MV-4-11 (cell line): ENCODE measurements at places on chromosomes 4 and X.
A peak's percentile ranks its signal among the peaks of the same experiment; 100 is the strongest.

DNA sequence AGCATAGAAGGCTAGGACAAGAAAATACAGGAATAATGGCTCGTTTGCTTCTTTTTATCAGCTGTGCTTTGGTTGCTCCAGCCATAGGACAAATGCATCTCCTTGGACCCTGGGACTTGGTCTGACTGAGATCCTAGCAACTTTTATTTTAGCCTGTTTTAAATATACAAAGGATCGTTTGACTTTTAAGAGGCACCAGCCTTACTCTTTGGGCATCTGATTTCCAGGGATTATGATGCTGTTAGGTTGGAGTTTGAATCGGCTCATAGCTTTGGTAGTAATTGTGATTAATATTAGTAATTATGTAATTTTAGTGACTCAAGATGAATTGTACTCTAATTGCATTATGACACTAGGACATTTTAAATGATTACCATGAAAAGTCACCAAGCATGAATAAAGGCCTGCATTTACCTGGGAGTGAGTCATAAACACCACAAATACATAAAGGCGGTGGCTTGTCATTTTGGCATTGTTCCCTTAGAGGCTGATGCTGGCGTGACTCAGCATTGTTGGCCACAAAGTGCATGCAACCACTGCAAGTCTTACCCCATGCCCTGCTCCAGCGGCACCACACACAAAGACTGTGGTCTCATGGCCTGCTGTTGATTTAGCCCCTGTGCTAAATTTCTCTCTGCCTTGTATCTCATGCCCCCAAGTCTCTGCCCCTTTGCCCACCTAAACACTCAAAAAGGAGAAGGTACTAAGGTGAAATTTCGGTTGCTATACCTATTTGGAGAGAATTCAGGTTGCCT, 12.4 kb downstream of the GPAT3 start:
- peak; percentile 96 for DNase-seq

DNA sequence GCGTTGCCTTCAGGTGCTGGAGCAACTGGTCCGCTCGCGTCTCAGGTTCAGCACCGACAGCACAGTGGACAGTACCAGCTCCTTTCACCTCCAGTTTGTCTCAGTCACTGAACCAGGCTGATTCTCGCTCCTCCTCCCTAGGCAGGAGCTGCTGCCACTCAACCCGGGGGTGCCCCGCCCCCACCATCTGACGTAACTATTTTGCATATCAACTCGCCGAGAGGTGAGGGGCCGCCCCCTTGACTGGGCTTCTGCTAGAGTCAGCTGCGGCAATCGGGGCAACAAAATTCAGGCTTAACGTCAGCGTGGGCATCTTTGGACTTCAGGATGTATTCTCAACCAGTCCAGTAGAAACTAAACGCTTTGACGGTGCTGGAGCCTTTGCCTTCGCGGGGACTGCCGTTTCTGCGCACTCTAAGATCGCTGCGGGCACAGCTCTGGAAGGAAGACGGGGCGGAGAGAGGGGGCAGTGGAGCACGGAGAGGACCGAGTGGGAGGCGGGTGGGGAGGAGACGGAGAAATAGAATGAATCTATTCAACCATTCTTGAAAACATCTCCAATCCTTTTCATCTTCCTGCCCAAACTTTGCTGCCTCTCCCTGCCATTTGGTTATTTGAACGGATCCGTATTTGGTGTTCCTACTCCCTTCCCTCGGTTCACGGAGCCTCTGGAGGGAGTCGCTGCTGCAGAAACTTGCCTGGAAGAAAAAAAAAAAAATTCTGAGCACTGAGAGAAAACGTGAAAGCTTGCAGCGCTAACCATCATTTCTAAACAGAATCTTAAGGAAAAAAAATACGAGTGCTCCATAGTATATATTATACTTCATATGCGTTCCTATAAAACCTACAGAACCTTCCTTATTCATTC, at the start of gene FSTL5:
TSS of gene FSTL5 (minus strand) at position 109 of the 868 bp plus-strand sequence. CDS start 52,604 bp downstream, outside the sequence.
- peak; percentile 49 for DNase-seq

GRCh38 chrX:53547668-53548067, 113.5 kb upstream of the HSD17B10 start:
- no peak for DNase-seq

- no peak for DNase-seq
Measured at GRCh38 chrX:23666282-23666681, 1.0 kb upstream of the PRDX4 start.

DNA sequence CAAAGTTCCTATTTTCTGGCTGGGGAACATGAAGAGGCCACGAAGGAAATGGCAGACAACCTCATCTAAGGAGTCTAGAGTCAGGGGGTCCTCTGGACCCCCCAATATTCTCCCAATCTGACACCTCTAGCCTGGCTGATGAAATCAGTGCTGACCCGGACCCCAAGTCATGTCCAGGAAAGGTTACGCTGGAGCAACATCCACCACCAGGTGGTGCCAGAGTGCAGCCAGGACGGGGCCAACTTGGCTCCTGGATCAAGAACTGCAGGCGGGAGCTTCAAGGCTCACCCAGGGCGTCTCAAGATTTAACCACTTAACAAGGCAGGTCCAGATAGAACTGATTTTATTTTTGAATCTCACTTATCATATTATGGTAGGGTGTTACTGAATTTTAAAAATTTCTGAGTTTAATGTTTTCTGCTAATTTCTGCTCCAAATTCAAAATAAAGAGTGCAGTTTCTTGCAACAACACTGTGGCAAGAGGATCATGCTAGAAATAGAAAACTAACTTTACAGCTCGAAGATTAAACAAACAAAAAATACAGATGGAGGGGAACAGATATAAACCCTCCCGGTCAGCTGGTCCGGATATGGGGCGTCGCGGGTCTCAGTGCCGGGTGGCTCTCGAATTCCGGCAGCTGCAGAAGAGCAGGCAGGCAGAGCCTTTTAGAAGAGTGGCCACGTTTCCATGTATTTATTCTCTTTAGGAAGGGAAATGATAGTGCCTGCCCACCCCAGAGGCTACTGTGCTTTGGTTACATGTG, 135.5 kb downstream of the AFAP1 start:
- DNase-seq: peak; percentile 50

DNA sequence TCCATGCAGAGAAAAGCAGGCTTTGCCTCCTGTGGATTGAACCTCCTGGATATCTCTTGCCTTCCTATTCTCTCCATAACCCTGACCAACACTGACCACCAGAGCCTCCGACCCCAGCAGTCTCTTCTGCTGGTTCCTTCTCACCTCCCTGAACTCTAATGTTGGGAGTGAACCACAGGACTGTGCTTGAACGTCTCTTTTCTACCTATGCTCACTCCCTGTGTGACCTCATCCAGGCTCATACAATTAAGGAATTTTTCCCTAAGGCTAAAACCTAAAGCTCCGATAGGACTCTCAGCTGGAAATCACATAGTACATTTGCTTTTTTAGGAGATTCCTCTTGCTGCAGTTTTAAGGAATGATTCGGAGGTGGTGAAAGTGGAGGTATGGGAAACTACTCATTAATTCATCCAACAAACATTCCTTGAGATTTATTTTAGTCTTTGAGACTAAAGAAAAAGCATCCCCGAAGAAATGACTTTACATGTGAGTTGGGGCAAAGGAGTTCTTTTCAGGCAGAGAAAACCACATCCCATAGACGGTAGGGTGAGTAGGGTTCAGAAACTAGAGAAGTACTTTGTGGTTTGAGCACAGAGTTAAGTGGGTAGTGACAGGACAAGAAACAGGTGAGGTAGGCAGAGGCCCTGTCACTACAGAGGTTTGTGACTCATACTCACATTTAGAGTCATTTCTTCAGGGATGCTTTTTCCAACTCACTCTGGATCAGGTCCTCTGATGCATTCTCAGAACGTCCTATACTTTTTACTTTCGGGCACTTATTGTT, 30.8 kb downstream of the NDNF start:
- peak; percentile 24 for DNase-seq

GRCh38 chrX:50815120-50815519, 1.1 kb upstream of the SHROOM4 start:
- peak; percentile 4 for DNase-seq

- DNase-seq: no peak
Measured at GRCh38 chr4:8507196-8507570, 66.6 kb downstream of the TRMT44 start.

GRCh38 chrX:29143356-29143755, 556.1 kb downstream of the IL1RAPL1 start:
- DNase-seq: peak; percentile 18

GRCh38 chr4:148215202-148215601, 227.0 kb downstream of the NR3C2 start:
- DNase-seq: no peak

GRCh38 chr4:76233083-76233482, 18.4 kb upstream of the FAM47E start:
- DNase-seq: no peak

DNA sequence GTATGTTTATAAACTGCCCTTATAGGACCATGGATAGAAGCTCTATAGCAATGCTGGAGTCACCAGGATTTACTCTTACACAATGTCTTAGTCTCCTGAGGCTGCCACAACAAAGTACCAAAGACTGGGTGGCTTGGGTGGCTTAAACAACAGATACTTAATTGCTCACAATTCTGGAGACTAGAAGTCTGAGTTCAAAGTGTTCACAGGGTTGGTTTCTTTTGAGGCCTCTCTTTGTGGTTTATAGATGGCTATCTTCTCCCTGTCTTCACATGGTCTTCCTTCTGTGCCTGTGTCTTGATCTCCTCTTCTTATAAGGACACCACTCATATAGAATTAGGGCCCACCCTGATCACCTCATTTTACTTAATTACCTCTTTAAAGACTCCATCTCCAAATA, 2.0 kb upstream of the TRPC3 start:
- no peak for DNase-seq

GRCh38 chr4:26822546-26822945, 38.1 kb upstream of the STIM2 start:
- peak; percentile 51 for DNase-seq

DNA sequence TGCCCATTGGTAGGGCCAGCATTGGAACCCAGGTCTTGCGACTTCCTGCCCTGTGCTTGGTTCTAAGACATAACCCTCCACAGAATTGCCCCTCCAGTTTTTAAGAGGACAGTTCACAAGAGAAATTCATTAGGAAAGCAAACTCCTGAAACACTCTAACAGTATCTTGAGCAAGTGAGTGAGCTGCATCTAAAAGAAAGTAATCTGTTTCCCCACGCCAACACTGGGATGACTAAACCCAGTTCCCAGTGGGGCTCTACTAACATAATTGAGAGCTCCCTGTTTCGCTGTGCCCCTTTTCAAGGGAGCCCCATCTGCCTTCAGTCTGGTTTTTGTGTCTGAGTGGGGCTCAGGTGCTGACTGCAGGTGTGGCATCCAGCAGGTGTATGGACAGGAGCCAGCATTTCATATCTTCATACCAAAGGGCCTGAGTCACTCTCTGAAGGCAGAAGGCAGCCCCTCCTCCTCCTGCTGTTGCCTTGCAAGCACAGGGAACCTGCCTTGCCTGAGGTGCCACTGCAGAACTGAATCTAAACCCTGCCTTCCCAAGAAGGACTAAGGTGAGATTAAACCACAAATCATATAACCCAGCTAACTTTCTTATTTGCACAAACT, 8.0 kb downstream of the AMOT start:
- no peak for DNase-seq

DNA sequence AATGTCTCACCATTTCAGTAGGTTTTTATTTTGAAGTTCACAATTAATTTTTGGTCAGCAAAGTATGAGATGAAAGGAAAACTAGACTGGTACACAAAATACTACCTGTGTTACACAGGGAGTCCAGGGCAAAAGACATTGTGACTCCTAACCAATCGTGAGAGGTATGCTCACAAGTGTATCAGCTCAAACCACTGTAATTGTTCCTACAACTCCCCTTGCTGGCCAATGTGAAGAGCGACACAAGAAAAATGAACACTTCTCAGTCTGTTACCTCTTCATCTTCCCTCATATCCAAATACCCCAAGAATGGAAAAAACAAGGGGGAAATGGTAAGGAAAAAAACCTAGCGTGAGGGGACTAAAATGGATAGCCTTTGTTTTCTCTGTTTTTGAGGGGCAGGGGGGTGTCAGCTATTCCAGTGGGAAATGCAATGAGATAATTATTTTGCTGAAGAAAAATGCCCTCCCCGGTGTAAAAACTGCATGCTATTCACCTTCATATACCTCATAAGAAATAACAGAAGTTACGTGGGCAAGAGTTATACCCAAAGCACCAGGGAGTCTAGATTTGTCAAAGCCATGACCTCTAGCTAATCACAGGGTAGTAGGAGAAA, 30.6 kb upstream of the NSUN7 start:
- DNase-seq: peak; percentile 49

GRCh38 chr4:15003891-15004738, 1.8 kb downstream of the CPEB2 start:
- DNase-seq: no peak

DNA sequence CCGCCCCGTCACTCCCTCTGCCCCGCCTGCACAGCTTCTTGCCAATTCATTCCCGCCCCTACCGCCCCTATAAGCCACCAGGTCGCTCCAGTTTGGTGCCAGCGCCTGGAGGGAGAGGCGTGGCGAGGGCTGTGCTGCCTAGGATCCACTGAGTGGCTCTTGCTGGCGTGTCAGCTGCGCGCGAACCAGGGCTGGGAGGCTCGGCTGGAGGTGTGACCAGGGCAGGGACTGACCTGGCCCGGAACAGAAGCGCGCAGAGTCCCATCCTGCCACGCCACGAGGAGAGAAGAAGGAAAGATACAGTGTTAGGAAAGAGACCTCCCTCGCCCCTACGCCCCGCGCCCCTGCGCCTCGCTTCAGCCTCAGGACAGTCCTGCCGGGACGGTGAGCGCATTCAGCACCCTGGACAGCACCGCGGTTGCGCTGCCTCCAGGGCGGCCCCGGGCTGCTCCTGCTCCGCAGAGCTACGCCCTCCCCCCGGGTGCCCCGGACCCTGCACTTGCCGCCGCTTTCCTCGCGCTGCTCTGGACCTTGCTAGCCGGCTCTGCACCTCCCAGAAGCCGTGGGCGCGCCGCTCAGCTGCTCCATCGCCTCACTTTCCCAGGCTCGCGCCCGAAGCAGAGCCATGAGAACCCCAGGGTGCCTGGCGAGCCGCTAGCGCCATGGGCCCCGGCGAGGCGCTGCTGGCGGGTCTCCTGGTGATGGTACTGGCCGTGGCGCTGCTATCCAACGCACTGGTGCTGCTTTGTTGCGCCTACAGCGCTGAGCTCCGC, at the start of gene GPR78:
TSS of gene GPR78 (plus strand) at position 72 of the 773 bp plus-strand sequence. CDS start at position 663, 591 bp downstream.
- no peak for DNase-seq

DNA sequence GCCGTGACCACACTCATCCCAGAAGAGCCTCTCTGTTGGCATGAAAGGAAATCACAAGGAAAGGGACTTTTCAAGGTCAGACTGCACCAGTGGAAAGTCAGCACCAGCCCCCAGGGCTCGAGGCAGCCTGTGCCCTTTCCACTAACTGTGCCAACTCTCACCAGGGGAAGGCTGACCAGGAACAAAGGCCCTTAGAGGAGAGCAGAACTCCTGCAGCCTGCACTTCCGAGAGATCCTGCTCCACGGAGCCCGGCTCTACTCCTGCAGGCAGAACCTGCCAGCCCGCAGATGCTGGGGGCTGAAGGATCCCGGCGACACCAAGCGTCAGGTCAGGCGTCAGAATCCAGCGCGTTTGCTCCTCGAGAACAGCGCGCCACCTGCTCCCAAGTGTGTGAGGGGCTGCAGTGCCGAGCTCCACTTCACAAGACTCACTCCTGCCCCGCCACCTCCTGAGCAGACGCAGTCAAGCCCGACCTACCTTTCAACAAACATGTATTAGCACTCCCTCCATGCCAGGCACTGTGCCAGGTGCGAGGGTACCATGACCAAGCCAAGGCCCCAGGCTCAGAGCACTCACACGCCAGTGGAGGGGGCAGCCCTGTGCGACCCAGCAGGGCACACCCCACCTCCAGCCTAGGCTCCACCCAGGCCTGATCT, 13.6 kb upstream of the HELT start:
- DNase-seq: no peak
